ENCODE measurements at places on chromosomes 3 and 15. TPM values are rescaled to one million over a fixed set of nuclear protein-coding genes. Genes with fewer than 3 reads are reported as not detected.

DNA sequence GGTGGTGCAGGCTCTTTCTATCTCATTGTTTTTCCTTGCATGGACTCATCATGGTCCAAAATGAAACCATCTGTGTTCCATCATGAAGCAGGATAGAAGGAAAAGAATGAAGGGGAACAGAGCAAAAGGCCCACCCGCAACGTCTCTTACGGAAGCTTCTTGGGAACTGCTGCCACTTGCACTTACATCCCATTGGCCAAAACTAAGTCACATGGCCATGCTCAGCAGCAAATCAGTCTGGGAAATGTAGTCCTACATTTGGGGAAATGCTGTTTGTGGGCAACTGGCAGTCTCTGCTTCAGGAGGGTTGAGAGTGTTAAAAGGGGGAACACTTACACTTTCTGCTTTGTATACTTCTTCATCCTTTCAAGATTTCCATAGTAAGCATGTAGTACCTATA lies 191.6 kb downstream of the SV2B start:
- H3K4me3 ChIP-seq: no peak overlapping the region
- H3K27ac ChIP-seq: no peak overlapping the region
- H3K36me3 ChIP-seq: no peaks in the 10 kb centered on the region
- DNase-seq: no peak
- H3K4me1 ChIP-seq: peaks cover 3% of the 10 kb centered on the region

DNA sequence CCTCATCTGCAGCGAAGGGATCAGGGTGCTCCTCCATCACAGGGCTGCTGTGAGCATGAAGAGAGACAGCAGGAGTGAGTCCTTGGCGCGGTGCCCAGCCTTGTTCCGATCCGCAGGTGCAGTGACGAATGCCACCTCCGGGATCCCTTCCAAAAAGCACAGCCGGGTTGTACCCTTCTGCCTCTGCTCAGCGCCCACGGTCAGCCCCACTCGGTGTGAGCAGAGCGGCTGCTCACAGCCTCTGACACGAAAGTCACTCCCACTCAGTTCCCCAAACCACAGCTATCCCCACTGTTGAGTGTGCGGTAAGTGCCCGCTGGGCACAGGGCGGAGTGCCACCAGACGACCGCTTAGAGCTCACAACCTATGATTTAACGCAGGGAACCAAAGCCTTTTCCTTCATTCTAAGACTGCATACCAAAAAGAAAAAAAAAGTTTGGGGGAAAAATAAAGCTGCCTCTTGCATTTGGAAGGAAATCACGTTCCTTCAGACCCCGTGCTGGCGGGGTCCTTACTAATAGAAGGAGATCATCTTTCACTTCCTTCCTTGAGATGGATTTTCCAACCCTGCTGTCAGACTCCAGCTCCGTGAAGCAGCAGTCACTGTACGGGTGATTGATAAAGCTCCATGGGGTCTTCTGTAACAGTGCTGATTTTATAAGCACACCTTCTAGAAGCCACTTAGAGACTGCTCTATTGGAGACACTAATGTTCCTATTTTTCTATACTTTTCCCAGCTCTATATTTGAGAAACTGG lies 34.7 kb upstream of the TUBGCP5 start:
- peaks cover 4% of the 10 kb centered on the region for H3K27me3 ChIP-seq
- no peak overlapping the region for H3K4me3 ChIP-seq
- H3K36me3 ChIP-seq: no peaks in the 10 kb centered on the region
- DNase-seq: no peak

DNA sequence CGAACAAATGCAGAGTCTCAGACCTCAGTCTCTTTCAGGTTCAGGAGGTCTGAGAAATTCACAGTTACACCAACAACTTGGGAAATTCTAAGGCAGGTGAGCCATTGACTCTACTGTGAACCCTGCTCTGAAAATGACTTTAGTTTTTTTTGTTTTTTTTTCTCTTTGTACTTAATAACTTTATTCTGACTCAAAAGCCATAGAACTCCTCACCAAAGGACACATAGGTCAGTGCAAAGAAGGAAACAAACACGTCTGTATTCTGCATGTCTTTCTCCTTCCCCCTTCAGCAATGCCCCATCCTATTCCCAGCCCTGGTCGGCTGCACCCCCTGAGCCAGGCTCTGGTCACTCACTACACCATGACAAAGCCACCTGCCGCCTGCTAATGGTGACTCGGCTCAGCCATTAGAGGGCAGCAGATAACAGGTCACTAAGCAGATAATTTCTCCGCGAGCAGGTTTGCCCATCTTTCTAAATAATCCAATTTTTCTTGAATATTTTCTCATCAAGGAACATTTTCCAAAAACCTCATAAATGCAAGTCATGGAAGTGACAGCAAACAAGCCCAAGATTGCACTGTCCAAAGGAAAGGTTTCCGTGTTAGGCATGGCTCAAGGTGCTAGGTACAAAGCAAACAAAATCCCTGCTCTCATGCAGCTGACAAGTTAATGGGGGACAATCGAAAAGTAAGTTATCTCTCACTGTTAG lies 37.7 kb downstream of the TM4SF4 start:
- H3K4me3 ChIP-seq: peak overlapping the region; percentile 4
- peaks cover 9% of the 10 kb centered on the region for H3K27me3 ChIP-seq
- DNase-seq: no peak
- H3K4me1 ChIP-seq: peaks cover 13% of the 10 kb centered on the region
- no peak overlapping the region for H3K27ac ChIP-seq
- H3K36me3 ChIP-seq: no peaks in the 10 kb centered on the region

DNA sequence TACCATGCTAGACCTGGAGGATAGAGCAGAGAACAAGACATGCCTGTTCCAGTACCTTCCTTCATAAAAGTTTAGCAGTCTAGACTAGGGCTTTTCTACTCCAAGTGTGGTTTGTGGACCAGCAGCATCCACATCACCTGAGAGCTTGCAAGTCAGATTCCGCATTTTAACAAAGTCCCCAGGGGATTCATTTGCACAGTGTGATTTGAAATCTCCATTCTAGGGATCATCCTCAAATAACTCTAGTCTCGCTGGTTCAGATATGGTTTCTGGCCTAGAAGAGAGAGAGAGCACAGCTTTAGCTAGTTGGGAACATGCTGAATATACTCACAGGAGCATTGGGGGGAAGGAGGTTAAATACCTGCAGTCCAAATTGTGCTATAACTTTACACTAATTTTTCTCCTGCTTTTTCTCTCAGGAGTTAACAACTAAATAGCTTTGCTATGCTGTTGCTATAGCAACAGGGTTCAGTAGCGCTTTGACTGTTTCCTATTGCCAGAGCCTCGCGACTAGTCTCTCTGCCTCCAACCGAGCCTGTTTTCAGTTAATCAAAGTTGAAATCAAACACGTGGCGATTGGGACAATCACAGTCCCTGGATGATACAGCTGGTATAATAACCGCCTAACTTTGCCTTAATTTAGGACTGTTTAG lies 64.0 kb upstream of the RASGRF1 start:
- DNase-seq: no peak
- H3K4me1 ChIP-seq: no peaks in the 10 kb centered on the region
- H3K27me3 ChIP-seq: peaks cover 5% of the 10 kb centered on the region

- H3K36me3 ChIP-seq: peaks cover 7% of the 10 kb centered on the region
- no peaks in the 10 kb centered on the region for H3K27me3 ChIP-seq
- H3K27ac ChIP-seq: peak overlapping the region; percentile 98
- H3K4me1 ChIP-seq: peaks cover 20% of the 10 kb centered on the region
These were observed 1.1 kb downstream of the RAF1 start for GRCh38 chr3:12662593-12663400.

The CLDN11 gene
- not detected for total RNA-seq
